NCI-H69 (cell line): ENCODE measurements at places on chromosomes 13 and 19.

DNA sequence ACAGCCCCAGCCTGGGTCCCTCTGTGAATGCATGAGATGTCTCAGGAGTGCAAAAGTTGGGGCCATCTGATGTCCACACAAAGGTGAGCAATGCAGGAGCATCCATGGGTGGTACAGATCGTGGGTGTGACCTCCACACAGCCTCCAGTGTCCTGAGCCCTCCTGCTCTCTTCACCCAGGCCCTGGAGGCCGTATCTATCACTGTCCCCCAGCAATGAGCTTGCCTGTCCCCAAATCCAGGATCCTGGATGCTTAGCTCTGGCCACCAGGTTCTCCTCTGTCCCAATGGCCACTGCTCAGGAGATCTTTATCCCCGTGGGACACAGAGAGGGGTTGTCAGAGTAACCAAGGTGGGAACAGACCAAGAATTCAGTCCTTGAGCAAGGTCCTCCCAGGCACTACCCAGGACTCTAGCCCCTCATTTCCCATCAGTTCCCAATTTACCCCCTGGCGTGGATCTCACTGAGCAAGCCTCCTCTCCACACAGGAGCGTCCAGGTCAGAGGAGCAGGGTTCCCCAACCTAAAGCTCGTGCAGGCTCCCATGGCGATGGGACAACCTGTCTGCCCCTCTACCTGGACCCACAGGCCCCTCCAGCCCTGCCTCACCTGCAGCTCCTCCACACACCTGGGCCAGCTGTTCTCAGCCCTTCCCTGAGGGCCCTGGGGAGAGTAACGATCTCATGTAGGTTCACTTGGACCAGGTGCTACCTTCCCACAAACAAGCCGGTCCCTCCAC is 11.3 kb downstream of the CEACAM21 start:
- DNase-seq: no peak

GRCh38 chr19:44772959-44773358 is 4.7 kb upstream of the CBLC start:
- no peak for DNase-seq

- DNase-seq: peak; percentile 34
These were observed 654 bp downstream of the STAP2 start for GRCh38 chr19:4337906-4338440.

- DNase-seq: peak; percentile 79
These were observed 47.1 kb upstream of the MRI1 start for GRCh38 chr19:13717194-13717643.

DNA sequence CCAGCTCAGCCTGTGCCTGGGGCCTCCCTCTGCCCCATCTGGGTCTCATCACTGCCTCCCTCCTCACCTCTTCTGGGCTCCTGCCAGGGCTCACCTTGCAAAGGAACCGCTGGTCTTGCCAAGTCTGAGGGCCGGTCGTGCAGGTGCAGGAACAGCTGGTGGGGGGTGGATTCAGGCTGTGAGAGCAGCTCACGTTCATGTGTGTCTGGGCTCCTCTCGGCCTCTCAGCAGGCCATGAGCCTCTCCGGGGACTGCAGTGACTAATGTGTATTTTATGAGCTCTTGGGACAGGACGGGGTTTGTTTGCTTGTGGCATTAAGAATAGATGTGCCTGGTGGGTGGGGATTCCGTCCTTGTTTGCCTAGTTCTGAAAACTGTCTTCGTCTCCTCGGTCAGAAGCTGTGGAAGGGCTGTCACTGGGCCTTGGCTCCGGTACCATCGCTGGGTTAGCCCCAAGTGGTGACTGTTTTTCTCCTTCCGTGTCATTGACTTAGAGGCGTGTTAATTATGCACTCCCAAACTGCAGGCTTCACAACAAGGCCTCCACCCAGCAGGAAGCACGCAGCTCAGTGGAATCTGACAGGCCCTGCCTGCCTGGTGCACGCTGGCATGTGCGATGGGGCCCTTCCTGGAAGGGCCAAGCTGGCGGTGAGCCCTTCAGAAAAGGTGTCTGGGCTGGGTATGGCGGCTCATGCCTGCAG is 77.6 kb downstream of the KDM4B start:
- DNase-seq: peak; percentile 99
